Right atrium auricular region (tissue), 2 donors: ENCODE measurements at places on chromosomes 16 and 17. TPM values are rescaled to one million over a fixed set of nuclear protein-coding genes. Genes with fewer than 3 reads are reported as not detected.

DNA sequence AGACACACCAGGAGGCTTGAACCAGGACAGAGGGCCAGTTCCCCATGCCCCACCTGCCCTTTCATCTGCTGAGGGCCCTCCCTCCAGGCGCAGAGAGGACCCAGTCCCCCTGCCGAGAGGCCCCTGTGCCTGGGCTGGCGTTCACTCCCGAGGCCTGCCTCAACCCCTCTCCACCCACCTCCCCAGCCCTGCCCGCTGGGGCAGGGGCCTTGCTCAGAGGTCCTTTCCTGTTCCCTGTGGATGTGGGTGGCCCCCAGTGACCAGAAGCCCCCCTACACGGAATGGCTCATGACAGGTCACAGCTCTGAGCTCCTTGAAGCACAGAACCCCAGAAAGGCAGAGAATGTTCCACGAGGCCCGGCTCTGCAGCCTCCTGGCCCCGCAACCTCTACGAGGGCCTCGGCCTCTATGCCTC is 6.7 kb downstream of the TMC6 start:
- H3K27me3 ChIP-seq = no peaks in the 10 kb centered on the region
- peaks cover 27% of the 10 kb centered on the region for H3K4me1 ChIP-seq
- H3K27ac ChIP-seq = no peak overlapping the region
- H3K4me3 ChIP-seq = no peak overlapping the region
- H3K36me3 ChIP-seq = peaks cover 21% of the 10 kb centered on the region

DNA sequence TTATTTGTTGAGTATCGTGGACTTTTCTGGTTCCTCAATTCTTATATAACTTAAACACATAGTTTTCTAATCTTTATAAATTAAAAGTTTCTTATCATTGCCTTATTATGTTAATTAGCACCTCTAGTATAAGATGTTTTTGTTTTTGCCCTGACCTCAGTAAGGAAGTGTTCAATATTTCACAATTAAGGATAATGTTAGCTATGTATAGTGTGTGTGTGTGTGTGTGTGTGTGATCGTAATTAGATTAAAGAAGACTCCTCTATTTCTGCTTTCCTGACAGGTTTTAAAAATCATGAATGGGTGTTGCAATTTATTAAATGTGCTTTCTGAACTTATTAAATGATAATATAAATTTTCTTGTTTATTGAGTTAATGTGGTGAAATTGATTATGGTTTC is 12.0 kb downstream of the IL21R start:
- H3K4me3 ChIP-seq = no peak overlapping the region
- no peaks in the 10 kb centered on the region for H3K27me3 ChIP-seq
- DNase-seq = no peak

Gene RNF157
- 13.0 TPM for total RNA-seq

DNA sequence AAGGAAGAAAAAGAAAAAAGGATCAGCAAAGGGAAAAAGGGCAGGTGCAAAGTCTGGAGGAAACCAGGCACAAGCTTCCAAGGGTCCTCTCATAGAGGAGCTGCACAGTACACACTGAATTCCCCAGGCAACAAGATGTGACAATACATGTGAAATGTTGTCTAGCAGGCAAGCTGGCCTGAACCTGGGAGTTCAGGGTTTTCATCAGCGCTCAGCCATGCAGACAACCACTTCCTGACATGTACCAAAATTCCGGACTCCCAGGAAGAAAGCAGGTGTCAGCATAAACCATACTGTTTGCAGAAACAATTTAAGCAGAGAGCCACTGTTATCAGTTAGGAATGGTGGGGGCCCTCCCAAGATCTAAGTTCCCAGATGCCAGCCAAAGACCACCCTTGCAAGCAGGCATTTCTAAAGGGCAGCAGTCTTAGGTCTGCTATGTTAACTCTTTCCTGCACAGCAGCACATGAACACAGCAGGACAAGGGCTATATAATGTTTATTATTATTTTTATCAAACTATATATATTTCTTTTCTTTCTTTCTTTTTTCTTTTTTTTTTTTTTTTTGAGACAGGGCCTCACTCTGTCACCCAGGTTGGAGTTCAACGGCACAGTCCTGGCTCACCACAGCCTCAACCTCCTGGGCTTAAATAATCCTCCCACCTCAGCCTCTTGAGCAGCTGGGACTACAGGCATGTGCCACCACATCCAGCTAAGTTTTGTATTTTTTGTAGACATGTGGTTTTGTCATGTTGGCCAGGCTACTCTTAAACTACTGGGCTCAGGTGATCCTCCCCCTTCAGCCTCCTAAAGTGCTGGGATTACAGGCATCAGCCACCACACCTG is 10.1 kb downstream of the TK2 start:
- peaks cover 18% of the 10 kb centered on the region for H3K36me3 ChIP-seq
- H3K27ac ChIP-seq = no peak overlapping the region
- no peak for DNase-seq
- no peaks in the 10 kb centered on the region for H3K27me3 ChIP-seq
- no peaks in the 10 kb centered on the region for H3K4me1 ChIP-seq

DNA sequence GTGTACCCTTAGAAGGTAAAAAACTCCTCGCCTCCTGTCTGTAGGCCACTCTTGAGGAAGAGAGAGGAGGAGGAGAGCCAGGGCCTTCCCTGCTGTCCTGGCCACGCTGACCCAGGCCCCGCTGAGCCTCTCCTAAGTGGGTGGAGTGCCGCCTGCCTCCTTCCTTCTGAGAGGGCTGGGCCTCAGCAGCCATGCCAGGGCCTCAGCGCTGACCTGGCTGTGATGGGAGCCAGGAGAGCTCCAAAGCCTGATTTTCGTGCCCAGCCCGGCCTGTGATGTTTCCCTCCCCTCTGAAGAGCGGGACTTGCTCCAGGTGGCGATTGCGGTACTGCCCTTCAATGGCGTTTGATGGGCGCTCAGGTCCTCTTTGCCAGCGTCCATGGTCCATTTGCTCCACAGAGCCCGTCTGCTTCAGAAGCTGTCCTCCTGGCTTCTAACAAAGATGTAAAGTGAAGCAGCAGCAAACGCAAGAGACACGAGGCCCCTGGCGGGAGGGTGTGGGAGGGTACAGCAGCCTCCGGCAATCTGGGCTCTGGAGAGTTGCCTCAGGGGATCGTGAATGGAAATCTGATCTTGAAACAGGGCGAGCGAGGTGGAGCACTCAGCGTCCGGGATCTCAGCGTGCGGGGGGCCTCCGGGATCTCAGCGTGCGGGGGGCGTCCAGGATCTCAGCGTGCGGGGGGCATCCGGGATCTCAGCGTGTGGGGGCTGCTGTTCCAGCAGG is 93.5 kb downstream of the NPIPB11 start:
- no peaks in the 10 kb centered on the region for H3K36me3 ChIP-seq
- H3K27ac ChIP-seq = no peak overlapping the region
- H3K27me3 ChIP-seq = no peaks in the 10 kb centered on the region
- H3K4me3 ChIP-seq = no peak overlapping the region
- peaks cover 11% of the 10 kb centered on the region for H3K4me1 ChIP-seq
- no peak for DNase-seq

GRCh38 chr17:49521471-49522356 is 26.6 kb downstream of the NGFR start:
- H3K4me1 ChIP-seq = no peaks in the 10 kb centered on the region
- no peaks in the 10 kb centered on the region for H3K27me3 ChIP-seq
- H3K27ac ChIP-seq = no peak overlapping the region
- H3K36me3 ChIP-seq = no peaks in the 10 kb centered on the region
- DNase-seq = no peak

DNA sequence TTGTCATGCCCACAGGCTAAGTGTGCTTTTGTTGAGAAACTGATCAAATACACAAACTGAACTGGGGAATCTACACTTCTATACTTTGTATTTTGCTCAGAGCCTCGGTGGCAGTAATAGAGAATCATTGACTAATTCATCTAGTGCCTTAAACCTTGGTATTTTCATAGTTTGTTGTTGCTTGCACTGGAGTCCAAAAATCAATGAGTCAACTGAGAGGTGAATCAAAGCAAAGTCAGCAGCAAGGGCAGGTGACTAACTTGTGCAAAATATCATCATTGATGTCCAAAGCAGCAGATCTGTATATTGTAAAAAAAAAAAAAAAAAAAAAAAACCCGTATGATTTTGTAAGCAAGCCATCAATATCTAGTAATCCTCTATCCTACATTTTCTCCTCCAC is 296.4 kb downstream of the MAP2K6 start:
- no peaks in the 10 kb centered on the region for H3K4me1 ChIP-seq
- no peaks in the 10 kb centered on the region for H3K27me3 ChIP-seq
- H3K36me3 ChIP-seq = no peaks in the 10 kb centered on the region
- no peak overlapping the region for H3K27ac ChIP-seq

- no peak overlapping the region for H3K4me3 ChIP-seq
- H3K36me3 ChIP-seq = peaks cover 91% of the 10 kb centered on the region
- no peak for DNase-seq
- no peaks in the 10 kb centered on the region for H3K27me3 ChIP-seq
Observed at GRCh38 chr16:8914098-8914497, 31.9 kb downstream of the LITAFD start.

DNA sequence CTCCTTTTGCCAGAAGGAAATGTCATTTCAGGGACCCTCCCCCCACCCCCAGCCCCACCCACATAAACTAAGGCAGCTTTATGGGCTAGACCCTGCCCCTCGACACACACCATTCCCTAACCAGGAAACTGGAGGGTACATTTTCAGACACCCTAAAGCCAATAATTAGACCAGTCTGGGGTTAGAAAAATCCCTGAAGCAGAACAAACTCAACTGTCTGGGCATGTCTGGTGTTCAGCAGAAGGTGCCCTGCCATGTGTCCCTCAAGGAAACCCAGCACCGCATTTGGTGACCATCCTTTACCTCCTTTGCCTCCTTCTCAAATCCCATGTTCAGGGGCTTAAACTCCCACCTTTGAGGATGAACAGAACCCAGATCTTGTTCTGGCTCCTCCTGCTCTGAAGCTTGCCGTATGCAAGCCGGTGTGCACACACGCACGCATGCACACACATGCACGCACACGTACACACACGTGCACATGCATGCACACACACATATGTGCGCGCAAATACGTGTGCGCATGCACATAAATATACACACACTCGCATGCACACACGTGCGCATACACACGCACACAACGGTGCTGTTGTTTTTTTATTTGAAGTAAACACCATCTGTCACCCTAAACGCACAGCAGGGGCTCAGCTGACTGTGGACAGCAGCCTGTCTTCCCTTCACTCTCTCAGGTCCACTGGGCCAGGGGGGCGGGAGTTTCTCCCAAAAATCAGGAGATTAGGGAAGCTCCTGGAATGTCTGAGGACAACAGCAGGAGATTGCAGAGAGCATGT is 156.8 kb upstream of the TNRC6C start:
- DNase-seq = no peak
- H3K4me1 ChIP-seq = peaks cover 14% of the 10 kb centered on the region
- H3K36me3 ChIP-seq = no peaks in the 10 kb centered on the region
- H3K27ac ChIP-seq = no peak overlapping the region
- no peak overlapping the region for H3K4me3 ChIP-seq
- no peaks in the 10 kb centered on the region for H3K27me3 ChIP-seq
